ENCODE measurements at places on chromosomes 1 and 21. TPM values are rescaled to one million over a fixed set of nuclear protein-coding genes. Genes with fewer than 3 reads are reported as not detected.

RPS6KA1 gene
- total RNA-seq, result 7.2 TPM

RBM34 gene
- 84.4 TPM for total RNA-seq

ZNF281 gene
- total RNA-seq, result 11.0 TPM

- DNase-seq, result peak; percentile 58
These were observed 7.4 kb downstream of the LHX9 start for GRCh38 chr1:197924516-197925123.

DNA sequence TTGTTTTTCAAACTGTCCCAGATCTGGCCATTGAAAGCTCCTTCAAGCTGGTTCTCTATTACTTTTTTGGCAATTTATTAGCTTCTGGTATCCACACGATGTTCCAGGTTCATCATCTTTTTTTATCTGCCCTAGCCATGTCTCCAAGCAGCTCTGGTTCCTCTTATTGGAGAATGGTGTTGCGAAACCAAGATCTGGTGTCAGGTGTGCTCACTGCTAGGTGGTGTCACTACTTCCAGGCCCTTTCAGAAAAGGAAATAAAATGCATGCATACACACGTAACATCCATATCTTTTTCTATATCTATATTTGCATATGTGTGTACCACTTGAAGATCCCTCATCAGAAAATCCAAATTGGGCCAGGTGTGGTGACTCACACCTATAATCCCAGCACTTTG, 53.3 kb downstream of the GATAD2B start:
- no peak for DNase-seq

DNA sequence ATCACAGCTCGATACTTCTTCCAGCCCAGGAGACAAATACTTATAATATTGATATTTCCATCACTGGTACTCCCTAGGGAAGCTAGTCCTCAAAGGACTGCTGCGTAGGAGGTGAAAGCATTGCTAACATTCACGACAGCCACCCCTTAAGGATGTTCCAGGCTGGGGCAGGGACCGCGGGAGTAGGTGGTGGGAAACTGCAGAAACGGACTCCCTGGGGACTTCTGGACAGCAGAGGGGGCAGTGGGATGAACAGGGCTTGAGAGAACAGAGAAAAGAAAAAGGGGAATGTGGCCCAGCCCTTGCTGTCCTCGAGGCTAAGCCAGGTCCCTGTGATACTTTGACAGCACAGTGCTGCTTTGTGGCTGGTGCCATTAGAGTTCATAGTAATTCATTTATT, 108.0 kb downstream of the HMGB4 start:
- no peak for DNase-seq

GRCh38 chr1:5667513-5668325, 324.5 kb downstream of the NPHP4 start:
- no peak for DNase-seq

- no peak for DNase-seq
These were observed 55.8 kb downstream of the GNG12 start for GRCh38 chr1:67777440-67777839.

- peak; percentile 74 for DNase-seq
These were observed 197.0 kb upstream of the UBE2U start for GRCh38 chr1:64006276-64007051.

GRCh38 chr1:1211541-1212441, 2.2 kb downstream of the TNFRSF4 start:
- DNase-seq, result no peak

Data from LHCN-M2 (cell line).